CD4-positive, alpha-beta T cell treated with Interleukin-17A for 4 hours (primary cell): ENCODE measurements at places on chromosomes 3 and 15.

GRCh38 chr3:71195492-71195891 lies 388.0 kb downstream of the FOXP1 start:
- DNase-seq, result no peak

- DNase-seq, result no peak
Observed at GRCh38 chr15:62901087-62901486, 141.5 kb upstream of the TPM1 start.

- no peak for DNase-seq
Observed at GRCh38 chr3:102053375-102053989, 204.2 kb downstream of the NFKBIZ start.

DNA sequence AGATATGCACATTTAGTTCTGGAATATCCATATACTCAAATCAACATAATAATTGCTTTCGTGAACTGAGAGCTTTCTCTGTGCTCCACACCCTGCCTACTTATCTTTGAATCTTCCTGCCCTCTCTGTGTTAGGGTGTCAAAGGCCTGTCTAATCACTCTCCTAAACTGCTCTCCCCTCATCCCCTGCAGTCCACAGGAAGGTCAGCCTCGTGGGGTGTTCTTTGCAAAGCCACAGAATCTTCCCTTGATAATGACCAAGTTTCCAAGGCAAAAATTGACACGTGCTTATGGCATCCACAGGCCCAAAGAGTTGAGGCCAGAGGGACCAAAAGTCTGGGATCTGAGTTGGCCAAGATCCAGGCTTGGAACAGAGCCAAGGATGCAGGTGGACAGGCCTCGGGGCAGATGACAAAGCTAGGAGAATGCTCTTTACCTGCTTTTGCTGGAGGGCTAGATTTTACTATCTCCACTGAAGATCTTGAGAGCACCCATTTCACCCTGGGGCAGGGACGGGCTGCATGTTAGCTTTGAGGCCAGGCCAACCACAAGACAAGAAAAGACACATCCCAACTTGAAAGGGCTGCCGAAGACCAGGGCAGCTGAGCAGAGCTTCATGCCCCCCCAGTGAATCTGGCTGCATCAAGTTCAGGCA lies 20.4 kb downstream of the BHLHE40 start:
- DNase-seq, result no peak

- no peak for DNase-seq
Observed at GRCh38 chr15:70126362-70126761, 28.6 kb upstream of the TLE3 start.

- no peak for DNase-seq
Observed at GRCh38 chr15:39589193-39589814, 8.4 kb downstream of the THBS1 start.

DNA sequence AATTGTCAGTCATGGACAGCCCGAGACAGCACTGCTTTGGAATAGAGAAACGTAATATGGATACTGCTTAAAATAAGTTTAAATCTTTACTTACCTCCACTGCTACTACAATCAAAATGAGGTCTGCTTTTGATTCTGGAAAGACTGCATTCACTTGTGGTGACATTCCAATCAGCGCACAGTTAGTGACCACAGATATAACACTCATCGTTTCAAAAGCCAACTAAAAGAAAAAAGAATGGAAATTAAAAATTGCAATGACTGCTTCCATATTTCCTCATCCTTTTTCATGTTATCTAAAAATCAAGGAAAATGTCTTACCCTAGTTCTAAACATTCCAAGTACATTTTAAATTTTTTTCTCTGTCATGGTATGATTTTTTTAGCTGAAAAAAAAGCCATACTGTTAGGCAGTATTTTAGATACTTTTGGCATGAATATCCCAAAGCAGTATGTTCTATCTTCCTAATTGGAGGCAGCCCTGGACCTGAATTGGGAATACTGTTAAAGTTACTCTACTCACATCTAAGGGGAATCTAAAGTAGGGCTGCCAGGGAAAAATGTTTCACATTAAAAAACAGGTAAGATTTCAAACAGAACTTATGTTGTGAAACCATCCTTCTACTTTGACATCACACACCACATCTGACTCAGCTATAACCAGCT lies 72.1 kb downstream of the ANO10 start:
- DNase-seq, result no peak

GRCh38 chr3:18111796-18112232 lies 313.3 kb downstream of the SATB1 start:
- no peak for DNase-seq

DNA sequence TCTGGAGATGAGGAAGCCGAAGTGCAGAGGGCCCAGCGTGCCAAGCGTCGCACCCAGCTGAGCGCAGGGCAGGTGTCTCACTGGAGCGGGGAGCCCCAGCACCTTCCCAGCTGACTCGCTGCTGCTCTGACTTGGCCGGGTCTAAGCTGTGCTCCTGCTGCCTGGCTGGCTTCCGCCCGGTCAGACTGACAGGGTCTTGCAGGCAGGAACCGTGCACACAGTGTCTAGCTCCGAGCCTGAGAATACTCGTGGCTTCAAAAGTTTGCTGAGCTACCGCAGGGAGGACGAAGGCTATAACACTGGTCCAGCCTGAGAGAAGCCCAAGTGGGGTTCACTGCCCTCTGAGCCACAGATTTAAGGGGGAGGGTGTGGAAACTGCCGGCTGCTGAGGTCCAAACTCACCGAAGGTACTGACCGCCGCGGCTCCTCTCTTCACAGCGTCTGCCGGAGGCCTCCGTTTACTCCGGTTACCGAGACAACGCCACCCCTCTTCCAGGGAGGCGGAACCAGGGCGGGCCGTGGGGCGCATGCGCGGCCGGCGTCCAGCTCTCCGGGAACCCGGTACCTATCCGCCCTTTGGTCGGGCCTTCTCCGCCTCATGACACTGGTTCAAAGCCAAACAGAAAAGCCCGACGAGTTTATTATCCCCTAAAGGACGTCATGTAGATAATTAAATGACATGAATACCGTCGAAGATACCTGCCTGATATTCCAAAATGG lies at the start of gene CFAP44:
TSS of gene CFAP44 (minus strand) at position 443 of the 720 bp plus-strand sequence. CDS start 7,829 bp downstream, outside the sequence.
- DNase-seq, result peak; percentile 67

DNA sequence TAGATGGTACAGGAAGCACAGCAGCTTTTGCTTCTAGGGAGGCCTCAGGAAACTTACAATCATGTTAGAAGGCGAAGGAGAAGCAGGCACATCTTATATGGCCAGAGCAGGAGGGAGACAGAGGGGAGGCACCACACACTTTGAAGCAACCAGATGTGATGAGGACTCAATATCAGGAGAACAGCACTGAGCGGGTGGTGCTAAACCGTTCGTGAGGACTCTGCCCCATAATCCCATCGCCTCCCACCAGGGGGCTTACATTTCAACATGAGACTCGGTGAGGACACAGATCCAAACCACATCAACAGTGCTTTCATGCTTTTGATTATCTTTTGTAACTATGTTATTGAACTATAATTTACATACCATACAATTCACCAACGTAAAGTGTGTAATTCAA lies 7.6 kb upstream of the TMEM44 start:
- DNase-seq, result peak; percentile 59

DNA sequence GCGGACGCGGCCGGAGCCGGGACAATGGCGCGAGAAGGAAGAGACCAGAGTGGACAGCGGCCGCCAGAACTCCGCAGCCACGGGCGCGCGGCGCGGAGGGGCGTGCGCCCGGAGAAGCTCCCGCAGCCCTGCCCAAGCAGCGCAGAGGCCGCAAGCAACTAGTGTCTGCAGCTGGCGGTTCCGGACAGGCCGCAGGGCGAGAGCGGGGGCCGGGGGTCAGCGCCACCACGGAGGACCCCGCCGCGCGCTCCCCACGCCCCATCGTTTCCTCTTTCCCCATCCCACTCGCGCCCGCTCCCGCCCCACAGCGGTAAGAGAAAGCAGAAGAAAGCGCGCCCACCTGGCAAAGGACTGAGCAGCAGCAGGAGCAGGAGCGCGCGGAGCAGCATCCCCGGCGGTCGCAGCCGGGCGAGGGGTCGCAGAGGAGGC lies 440 bp downstream of the PRTG start:
- DNase-seq, result no peak

DNA sequence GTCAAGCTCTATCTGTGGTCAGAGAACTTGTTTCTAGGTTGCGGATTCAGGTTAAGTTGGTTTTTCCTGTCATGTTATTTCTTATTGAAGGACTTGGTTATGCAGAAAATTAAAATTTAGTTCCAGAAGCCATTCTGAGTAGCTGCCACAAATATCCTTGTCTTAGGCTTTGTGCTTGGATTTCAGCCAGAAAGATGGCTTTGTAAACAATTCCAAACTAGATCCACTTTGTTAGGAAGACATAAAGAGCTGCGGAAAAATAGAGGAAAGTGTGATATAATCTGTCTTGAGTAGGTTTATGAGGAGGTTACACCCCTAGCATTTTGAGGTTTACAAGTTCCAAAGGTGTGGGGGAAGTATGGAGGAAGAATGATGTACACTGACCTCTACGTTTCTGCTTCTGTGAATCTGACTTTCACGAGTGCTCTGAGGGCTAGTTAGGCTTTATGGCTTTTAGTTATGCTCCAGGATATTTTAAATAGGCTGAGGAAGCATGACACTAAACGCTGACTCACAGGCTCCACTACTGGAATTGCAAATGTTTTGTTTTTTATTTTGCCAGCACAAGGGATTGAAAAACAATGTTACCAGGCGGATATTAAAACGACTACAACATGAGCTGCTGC lies 46.3 kb upstream of the UTS2B start:
- no peak for DNase-seq

DNA sequence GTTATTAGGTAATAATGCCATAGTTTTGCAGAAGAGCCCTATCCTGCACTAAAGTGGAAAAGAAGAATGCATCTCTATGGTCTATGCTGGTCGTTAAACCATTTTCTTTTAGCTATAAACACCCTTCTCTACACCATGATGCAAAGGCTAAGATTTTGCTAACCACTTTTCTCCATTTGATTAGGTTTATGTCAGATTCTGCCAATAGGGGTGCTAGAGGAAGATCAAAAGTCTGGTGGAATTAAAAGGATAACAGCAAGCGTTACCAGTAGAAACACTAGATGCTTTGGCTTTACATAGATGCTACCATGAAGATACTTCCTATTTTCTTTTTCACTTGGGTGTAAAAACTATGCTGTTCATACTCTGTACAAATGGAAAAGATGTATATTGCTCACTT lies 669.8 kb upstream of the ARPP21 start:
- no peak for DNase-seq

DNA sequence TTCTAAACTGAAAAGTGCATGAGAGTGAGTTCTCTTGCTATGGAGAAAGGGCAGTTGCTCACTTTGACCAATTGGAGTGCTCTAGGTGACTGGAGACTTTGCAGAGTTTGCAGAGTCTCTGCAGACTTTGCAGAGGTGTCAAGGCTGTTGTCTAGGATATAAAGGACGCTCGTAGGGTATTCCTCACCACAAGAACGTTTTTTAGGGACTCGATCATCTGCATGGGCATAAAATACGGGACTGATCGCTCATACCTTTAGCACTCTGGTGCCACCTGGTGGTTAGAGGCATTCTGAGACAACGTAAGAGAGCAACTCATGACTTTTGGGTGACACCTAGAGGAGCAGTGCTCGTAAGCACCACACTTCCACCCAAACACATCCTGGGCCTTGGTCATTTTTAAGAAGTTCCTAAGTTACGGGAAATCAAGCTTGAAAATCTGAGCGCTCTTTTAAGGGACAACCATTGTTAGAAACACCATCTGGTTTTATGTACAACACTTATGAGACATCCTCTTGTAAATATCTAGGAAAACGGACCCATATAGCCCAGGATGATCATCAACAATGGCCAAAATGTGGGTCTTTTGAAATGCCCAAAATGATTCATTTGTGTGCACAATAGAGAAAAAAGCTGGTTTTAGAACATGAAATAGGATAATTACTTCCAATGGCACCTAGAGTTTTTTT lies 51.6 kb upstream of the XCR1 start:
- DNase-seq, result peak; percentile 94

DNA sequence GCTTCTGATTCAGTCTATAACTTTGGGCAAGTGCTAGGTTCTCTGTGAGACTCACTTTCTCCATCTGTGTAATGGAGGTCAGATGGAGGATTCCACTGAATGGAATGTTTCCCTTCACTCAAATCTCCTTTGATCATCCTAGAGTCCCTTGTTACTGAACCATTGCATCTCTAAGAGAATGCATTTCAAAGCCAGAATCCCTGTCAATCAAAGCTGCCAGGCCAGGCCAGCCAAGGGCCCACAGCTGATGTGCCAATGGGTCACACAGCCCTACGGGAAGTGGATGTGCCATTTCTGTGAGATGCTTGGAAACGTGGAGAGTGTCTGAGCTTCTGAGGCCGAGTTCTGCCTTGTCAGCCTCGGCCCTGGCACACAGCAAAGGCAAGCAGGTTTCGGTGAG lies 32.4 kb downstream of the SCN5A start:
- no peak for DNase-seq

GRCh38 chr3:49104427-49105291 lies at the start of gene QARS1:
QARS1 (minus strand) TSS chr3:49104757; CDS start chr3:49104733, 24 bp downstream.
- peak; percentile 88 for DNase-seq

DNA sequence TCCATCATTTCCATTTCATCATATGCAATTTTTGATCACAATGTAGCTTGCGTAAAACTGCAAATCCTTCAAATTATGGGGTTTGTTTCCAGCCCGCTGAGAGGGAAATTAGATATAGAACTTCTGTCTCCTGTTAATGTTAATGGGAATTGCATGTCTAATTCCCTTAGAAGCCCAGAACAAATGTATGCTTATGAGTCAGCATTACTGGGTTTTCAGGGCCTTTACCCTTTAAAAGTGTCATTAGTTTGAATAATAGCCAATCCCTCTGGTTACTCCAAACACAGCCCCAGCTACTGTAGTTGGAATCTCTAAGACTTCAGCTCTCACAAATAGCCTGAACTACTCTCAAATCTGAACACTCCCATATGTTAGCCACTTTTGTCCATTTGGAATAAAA lies 439.4 kb downstream of the C3orf38 start:
- no peak for DNase-seq

DNA sequence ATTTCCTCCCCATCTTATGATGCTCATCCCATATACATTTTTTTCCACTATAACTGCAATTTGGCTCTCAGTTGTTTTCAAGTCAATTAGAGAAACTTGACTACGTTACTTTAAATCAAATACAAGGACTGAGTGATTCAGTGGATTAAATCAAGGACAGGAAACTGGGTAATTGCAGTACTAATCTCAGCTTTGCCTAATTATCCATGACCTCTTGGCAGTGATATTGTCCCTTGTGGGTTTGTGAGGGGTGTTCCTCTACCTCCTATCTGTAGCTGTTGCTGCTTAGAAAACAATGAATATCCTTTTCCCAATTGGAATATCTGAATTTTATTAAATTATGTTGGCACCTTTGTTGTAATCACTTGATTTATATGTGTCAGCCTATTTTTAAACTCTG lies 79.4 kb downstream of the ZPLD1 start:
- no peak for DNase-seq

- no peak for DNase-seq
Observed at GRCh38 chr3:164687211-164687610, 391.1 kb downstream of the SI start.

- no peak for DNase-seq
Observed at GRCh38 chr3:23889386-23889785, 27.4 kb downstream of the NKIRAS1 start.

- no peak for DNase-seq
Observed at GRCh38 chr3:194574639-194575483, 58.4 kb downstream of the TMEM44 start.

GRCh38 chr15:101025501-101025885 lies 106.3 kb downstream of the LRRK1 start:
- no peak for DNase-seq

- DNase-seq, result no peak
Observed at GRCh38 chr3:153277029-153277428, 115.0 kb downstream of the RAP2B start.

GRCh38 chr3:169966951-169967915 lies 626 bp downstream of the SEC62 start:
- peak; percentile 55 for DNase-seq

- peak; percentile 61 for DNase-seq
Observed at GRCh38 chr3:101809178-101810021, 30.4 kb downstream of the NXPE3 start.

GRCh38 chr3:23183731-23184130 lies 19.4 kb upstream of the UBE2E2 start:
- no peak for DNase-seq
